ENCODE measurements at places on chromosomes 1 and 21.

GRCh38 chr1:207897188-207897587 lies 13.7 kb downstream of the CD34 start:
- no peak for DNase-seq

GRCh38 chr1:192529031-192529755 lies 46.4 kb upstream of the RGS1 start:
- DNase-seq: no peak

GRCh38 chr1:187490266-187490665 lies 661.5 kb downstream of the PLA2G4A start:
- DNase-seq: no peak

- no peak for DNase-seq
Observed at GRCh38 chr1:7826363-7826762, 26.5 kb downstream of the UTS2 start.

- no peak for DNase-seq
Observed at GRCh38 chr1:87902830-87903229, 574.1 kb downstream of the LMO4 start.

DNA sequence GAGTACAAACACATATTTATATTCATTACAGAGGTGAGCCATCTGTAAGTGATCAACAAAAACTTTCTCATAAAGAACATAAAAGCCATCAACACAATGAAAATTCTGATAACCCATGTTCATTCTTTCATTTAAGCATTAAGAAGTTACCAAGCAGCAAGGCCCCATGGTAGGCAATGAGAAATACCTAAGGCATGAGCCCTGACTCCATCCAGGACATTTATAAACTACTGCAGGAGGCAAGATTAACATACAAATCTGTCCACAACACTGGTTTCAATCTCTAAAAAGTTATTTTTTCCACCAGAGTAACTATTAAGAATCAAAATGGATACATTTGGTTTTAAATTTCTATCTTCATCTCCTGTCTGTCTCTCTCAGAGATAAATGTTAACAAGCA lies 76.1 kb downstream of the SIPA1L2 start:
- DNase-seq: no peak

- DNase-seq: no peak
Observed at GRCh38 chr21:16088056-16088455, 358.3 kb downstream of the USP25 start.

- no peak for DNase-seq
Observed at GRCh38 chr1:4210043-4210442, 310.0 kb upstream of the C1orf174 start.

- DNase-seq: peak; percentile 90
Observed at GRCh38 chr1:12477936-12478611, 139.9 kb downstream of the DHRS3 start.

DNA sequence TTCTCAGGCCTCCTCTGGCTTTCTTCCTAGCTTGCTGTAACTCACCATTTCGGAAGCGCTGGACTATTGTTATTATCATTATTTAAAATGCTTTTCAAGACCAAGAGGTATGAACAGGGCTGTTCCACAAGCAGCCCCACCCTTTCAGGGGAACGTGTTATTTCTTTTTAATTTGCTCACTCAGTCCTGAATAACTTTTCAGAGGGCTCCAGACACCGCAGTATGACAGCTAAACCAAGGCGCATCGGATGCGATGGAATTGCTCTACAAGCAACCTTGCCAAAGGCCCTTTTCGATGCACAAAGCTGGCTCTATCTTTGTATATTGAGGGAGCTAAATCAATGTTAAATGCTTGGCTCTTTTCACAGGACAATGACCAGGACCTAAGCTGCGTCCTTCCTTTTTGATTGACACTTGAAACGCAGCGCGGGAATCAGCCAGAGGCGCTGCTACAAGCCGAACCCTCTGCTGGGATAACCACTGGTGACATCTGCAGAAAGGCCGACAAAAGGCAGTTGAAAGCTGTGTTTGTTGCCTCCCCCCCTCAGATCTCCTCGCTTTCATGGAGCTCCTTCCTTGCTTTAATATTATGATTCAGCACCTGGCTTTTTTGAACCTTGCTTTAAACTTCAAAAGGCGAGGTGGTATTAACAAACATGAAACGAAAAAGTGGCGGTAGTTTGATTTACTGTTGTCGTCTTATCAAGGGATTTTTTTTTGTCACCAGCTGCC lies 204.7 kb upstream of the PROX1 start:
- no peak for DNase-seq

- DNase-seq: no peak
Observed at GRCh38 chr1:224632921-224633321, 16.8 kb downstream of the CNIH3 start.

GRCh38 chr1:152520561-152521090 lies 6.3 kb downstream of the CRCT1 start:
- DNase-seq: no peak

DNA sequence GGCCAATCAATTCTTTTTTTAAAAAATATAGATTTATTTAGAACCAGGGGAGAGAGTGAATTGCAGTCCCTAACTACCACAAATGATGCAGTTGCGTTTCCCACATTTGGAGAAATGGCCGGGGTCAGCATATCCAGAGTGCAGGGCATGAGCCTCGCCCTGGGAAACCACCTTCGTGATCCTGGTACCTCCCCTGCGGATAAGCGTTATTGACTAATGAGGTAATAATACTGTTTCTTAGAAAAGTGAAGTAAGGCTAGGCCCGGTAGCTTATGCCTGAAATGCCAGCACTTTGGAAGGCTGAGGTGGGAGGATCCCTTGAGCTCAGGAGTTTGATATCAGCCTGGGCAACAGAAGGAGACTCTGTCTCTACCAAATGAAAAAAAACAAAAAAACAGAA lies 111.5 kb upstream of the SLC45A1 start:
- no peak for DNase-seq

GRCh38 chr1:93702828-93703183 lies 21.2 kb upstream of the BCAR3 start:
- DNase-seq: no peak

- DNase-seq: no peak
Observed at GRCh38 chr1:87980494-87980893, 651.8 kb downstream of the LMO4 start.

DNA sequence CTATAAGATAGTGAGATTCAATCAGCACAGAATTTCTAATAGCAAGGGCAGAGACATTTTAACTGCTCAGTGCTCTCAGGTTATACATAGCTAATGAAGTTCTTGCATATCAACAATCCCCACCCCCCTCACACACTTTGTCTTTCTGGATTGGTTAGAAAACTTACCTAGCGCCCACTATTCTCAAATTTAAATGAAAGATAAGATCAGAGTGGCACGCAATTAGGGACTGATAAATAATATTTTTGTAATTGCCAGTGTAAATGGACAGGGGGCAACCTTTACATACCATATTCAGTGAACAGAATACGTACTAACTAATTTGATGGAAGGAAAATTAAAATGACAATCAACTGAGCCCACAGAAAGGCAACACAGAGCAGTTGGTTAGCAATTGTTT lies 11.7 kb downstream of the SELL start:
- DNase-seq: no peak

- DNase-seq: no peak
Observed at GRCh38 chr1:23527900-23528249, 3.2 kb downstream of the E2F2 start.

DNA sequence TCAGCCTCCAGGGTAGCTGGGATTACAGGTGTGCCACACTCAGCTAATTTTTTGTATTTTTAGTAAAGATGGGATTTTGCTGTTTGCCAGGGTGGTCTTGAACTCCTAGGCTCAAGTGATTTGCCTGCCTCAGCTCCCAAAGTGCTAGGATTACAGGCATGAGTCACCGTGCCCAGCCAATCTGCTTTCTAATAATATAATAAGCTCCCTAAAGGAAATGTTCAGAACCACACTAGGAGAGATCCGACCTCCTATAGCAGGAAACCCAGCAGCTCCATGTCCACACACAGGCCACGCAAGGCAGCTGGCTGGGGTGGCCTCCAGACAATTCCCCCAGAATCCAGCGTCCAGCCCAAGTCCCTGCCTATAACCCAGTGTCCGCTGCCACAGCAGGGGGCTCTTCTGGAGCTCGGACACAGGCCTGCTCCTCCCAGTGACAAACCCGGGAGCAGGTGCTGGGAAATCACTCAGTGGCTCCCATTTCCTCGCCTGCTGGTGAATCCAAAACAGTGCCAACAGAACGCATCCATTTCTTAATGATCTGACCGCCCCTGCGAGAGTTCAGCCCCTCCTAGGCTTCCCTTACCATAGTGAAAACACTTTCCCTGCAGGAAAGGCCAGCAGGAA lies 7.5 kb downstream of the RIPK4 start:
- DNase-seq: no peak

GRCh38 chr1:201260236-201260590 lies 23.1 kb upstream of the PKP1 start:
- peak; percentile 47 for DNase-seq

GRCh38 chr1:218983433-218983832 lies 190.2 kb upstream of the LYPLAL1 start:
- no peak for DNase-seq

DNA sequence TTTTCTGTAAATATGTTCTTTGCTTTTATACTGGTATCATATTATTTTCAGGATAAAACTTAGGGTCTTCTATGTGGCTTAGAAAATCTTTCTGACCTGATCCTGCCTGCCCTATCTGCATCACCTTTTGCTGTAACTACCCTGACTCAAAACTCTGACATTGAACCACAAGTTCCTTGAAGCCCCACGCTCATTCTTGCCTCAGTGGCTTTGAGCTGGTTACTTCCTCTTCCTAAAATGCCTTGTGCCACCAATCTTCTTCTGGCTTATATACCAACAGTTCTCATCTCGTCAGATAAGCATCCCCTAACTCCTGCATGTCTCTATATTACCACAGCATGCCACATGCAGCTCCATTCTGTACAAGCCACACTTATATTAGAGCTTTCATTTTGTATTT lies 84.5 kb upstream of the LRRC7 start:
- DNase-seq: no peak

DNA sequence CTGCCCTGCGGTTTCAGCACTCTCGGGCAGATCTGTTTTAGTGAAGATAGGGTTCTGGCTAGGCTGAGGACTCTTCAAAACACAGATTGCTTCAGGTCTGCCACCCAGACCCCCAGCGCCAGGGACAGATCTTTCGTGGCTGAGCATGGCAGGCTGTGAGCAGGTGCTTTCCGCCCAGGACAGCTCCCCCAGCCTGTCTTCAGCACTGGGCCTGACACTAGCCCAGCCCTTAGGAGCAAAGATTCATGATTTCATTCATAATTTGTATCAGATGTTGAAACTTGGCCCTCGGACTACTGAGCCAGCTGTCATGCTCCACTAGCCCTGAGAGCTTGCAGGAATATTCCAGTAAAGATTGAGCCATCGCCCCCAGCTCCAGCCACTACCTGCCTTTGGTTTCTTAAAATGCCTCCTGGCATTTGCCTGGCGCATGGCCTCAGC lies 5.9 kb downstream of the ADPRS start:
- DNase-seq: no peak

GRCh38 chr1:159994896-159995295 lies 36.9 kb downstream of the PIGM start:
- no peak for DNase-seq

DNA sequence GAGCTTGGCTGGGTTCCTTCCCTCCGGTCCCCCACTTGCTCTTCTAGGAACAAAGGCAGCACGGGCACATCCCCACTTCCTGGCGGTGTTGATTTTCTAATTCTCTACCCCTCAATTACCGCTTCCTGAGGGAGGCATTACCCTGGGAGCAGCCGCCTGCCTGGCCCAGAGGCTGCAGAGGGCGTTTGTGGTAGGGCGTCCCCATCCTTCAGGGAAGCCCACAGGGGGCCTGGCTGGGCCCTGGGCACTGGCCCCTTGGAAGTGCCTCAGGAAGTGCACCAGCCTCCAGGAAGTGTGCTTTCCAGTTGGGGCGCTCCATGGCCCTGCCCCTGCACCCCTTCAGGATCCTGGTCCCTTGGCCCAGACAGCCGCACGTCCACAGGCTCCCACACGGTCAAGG lies 42.1 kb upstream of the CASZ1 start:
- DNase-seq: no peak

DNA sequence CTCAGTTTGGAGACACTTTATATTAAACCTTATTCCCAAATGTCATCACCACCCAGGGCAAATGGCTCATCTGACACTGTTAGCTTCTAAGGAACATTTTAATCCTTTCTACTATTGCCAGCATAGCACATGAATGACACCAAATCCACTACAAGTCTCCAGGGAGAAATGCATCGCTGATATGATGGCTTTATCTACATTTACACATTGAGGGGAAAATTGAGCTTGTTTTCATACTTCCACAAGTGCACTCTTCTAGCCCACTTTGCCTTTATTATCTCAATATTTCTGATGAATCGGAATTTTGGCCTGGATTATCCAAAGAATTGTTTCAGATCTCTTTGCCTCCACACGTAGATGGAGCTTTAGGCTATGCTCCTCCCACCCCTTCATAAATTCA lies 75.4 kb downstream of the RUNX1 start:
- DNase-seq: no peak

DNA sequence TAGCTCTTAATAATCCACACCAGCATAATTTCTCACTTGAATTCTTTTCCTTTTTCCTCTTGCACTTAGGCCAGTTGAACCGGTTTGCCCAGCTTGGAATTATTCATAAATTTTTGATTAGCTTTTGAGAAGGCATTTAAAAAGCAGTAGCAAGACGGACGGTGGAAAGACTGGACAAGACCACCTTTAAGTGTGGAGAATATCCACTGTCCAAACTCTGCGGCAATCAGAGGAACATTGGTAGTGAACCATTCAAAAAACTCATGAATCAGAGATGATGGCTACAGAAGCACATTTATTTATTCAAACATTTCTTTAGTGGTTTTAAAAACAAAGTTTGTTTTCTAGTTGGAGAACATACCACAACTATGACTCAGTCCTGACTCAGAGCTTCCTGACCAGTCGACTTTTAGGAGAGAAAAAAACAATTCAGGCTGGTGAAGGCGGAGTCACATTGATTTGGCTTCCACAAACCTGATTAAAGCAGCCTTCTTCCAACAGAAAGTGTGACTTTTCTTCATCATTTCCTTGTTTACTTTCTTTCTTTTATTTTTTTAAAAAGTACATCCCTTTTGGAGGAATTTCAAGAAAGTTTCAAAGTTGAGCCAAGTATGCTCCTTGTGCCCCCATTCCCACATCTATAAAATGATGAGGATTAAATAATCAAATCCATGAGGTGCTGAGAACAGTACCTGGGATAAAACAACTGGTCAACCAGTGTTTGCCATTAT lies 128.8 kb downstream of the ADSS2 start:
- no peak for DNase-seq

GRCh38 chr1:51612447-51612961 lies 4.4 kb upstream of the OSBPL9 start:
- DNase-seq: no peak

DNA sequence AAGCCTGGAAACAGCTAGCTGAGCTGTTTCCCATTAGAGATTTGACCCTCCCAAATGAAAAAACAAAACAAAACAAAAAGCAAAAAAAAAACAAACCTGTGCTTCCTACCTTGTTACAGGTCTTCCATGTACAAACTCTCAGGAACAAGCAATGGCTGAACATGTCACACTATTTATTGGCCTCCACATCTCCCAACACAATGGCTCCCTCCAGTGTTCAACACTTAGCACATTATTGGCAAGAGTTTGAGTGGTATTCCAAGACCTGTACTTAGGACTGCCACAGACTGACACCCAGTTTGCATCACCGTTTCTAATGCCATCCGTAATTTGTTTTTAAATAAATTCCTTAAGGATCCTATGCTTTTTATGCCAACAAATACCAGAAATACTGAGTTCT lies 195.0 kb upstream of the OLFM3 start:
- no peak for DNase-seq
